M059J (cell line): ENCODE measurements at places on chromosomes 12 and 14. TPM values are rescaled to one million over a fixed set of nuclear protein-coding genes. Genes with fewer than 3 reads are reported as not detected.

DNA sequence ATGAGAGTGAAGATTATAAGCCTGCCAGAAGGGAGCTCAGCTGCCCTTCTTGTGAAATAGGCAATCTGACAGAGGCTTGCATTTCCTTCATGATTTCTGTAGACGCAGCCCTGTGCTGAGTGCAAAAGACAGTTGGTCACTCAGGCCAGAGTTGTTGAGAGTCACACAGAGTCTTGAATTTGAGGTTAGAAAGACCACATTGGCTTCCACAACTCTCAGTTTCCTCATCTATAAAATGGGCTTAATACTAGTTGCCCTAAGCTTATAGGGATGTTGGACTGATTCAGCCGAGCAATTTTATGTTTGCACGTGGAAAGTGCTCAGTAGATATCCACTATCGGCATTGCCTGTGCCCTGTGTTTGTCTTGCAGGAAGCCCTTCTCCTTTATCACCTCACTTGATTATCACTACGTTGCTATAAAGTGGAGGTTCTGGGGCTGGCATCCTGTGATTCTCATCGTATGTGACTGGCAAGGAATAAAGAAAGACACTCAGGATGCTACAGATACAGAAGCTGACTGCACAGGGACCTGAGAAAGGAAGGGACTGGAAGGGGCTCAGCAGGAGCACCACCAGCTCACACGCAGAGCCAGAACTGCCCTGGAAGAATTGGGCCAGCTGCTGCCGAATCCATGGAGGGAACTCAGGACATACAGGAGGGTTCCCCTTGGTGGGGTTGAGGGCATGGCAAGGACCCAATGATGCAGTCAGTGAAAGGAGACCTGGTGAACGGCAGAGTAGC lies 19.8 kb upstream of the SERPINA4 start:
- DNase-seq, result no peak

Gene RFX4
- not detected in 2 replicates for total RNA-seq

Gene ZDHHC22
- total RNA-seq, result 0.02 TPM in 1 of 2 replicates, not detected in the other

- DNase-seq, result no peak
Observed at GRCh38 chr14:54322701-54323337, 74.0 kb upstream of the CDKN3 start.

Gene SPTB
- total RNA-seq, result 0.86 and 1.5 TPM in 2 replicates

DNA sequence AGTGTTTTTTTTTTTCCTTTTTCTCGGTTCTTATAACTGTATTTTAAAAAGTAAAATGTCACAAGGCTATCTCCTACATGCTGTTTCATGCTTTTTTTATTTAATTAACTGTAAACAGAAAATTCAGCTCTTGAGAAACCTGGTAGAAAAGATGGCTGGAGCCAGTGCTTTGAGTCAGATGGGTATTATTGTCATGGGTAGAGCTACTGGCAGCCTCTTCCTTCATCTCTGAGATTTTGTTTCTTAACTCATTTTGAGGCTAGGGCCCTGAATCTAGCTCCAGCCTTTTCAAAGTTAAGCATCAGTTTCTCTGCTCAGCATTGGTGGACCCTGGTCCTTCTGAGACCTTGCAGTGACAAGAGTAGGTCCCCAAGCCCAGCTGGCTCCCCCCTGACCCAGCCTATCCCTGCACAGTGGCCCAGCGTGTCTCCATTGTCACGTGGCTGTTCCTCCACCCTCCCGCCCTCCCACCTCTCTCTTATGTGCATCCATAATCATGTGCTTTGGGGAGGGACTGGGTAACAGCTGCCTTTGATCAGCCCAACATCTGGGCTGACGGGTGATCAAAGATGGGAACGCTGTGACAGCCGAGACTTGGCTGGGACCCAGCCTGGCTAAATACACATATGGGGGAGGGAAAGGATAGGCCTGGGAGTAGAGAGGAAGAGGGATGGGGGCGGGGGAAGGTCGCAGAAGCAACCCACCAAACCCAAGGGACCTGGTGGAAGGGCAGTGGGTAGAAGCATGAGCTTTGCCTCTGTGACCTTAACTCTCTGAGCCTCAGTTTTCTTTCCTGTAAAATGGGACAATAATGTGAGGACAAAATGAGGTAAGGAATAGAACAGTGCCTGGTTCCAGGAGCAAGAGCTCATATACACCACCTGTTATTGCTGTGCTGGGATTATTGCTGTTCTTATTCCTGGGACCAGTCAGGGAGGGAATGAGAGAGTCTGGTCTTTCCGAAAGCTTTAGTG lies 24.4 kb upstream of the RBM19 start:
- no peak for DNase-seq
